Naive thymus-derived CD4-positive, alpha-beta T cell (primary cell): ENCODE measurements at places on chromosomes 2 and 18. TPM values are rescaled to one million over a fixed set of nuclear protein-coding genes. Genes with fewer than 3 reads are reported as not detected.

DNA sequence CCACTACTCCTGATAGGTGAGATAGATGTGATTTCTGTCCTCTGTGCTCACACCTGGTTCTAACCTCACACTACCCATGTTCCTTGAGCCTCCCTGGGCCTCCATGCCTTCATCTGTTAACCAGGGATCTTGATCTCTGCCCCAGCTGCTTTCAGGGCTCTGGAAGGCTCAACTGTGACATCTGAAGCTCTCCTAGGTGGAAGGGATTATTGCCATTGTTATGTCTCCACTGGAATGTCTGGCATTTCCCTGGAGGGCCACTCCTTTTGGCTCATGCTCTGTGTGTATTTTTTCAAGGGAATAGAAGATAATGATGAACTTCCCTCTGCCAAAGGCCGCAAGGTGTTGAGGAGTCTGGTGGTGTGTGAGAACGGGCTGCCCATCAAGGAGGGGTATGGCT lies 41.2 kb downstream of the PCARE start:
- no peaks in the 10 kb centered on the region for H3K27me3 ChIP-seq
- no peaks in the 10 kb centered on the region for H3K4me1 ChIP-seq
- H3K27ac ChIP-seq = no peak overlapping the region
- H3K36me3 ChIP-seq = no peaks in the 10 kb centered on the region

GRCh38 chr18:36333414-36333813 lies 35.9 kb downstream of the FHOD3 start:
- no peaks in the 10 kb centered on the region for H3K36me3 ChIP-seq
- H3K4me3 ChIP-seq = no peak overlapping the region
- H3K4me1 ChIP-seq = no peaks in the 10 kb centered on the region
- no peak overlapping the region for H3K27ac ChIP-seq

- H3K27me3 ChIP-seq = no peaks in the 10 kb centered on the region
- H3K36me3 ChIP-seq = no peaks in the 10 kb centered on the region
- no peak overlapping the region for H3K27ac ChIP-seq
- no peak overlapping the region for H3K4me3 ChIP-seq
- H3K4me1 ChIP-seq = no peaks in the 10 kb centered on the region
- no peak for DNase-seq
Observed at GRCh38 chr2:150051004-150051403, 436.5 kb downstream of the RND3 start.

DNA sequence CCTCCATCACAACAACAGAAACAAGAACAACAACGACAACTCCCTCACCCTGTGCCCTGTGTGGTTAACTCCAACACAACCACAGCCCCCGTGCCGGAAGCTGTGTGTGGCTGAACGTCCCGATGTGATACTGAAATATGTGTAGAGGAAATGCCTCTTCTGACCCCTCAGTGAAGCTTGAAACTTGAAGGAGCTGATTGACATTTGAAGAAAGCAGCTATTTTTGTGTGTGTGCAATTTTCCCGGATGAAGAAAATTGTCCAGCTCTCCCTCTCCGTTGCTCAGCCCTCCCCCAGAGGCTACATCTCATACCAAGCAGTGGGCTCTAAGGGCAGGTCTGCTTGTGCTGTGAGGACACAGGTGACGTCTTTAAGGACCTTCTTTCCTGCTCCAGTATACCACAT lies 173.8 kb downstream of the ICOS start:
- H3K4me3 ChIP-seq = peak overlapping the region; percentile 26
- H3K36me3 ChIP-seq = no peaks in the 10 kb centered on the region
- H3K27ac ChIP-seq = no peak overlapping the region
- H3K27me3 ChIP-seq = no peaks in the 10 kb centered on the region
- peaks cover 31% of the 10 kb centered on the region for H3K4me1 ChIP-seq

DNA sequence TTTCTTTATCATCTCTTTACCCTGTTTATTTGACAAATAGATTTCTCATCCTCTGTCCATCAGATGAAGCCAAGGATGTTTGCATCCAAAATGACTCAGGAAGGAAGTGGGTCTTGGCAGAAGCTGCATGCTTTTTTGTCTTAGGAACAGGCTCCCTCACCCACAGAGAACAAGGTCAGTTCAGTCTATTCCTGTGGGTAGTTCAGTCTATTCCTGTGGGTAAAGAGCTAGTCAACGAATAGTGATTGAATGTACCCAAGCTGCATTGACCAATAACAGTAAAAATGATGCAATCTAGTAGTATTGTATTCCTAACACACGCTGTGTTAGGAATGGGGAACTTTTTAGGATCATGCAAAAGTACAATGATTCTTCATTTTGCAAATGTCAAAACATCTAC lies 290.8 kb upstream of the TANK start:
- H3K4me3 ChIP-seq = no peak overlapping the region
- no peaks in the 10 kb centered on the region for H3K27me3 ChIP-seq
- DNase-seq = no peak
- no peaks in the 10 kb centered on the region for H3K36me3 ChIP-seq

- DNase-seq = no peak
- no peak overlapping the region for H3K27ac ChIP-seq
- H3K4me1 ChIP-seq = no peaks in the 10 kb centered on the region
- no peaks in the 10 kb centered on the region for H3K36me3 ChIP-seq
- H3K4me3 ChIP-seq = no peak overlapping the region
Observed at GRCh38 chr2:29262681-29263260, 147.6 kb downstream of the CLIP4 start.

GRCh38 chr2:23653326-23653725 lies 268.3 kb downstream of the KLHL29 start:
- no peaks in the 10 kb centered on the region for H3K27me3 ChIP-seq
- no peaks in the 10 kb centered on the region for H3K36me3 ChIP-seq
- no peak overlapping the region for H3K27ac ChIP-seq
- no peaks in the 10 kb centered on the region for H3K4me1 ChIP-seq
- no peak overlapping the region for H3K4me3 ChIP-seq

- H3K27me3 ChIP-seq = no peaks in the 10 kb centered on the region
- DNase-seq = no peak
- no peaks in the 10 kb centered on the region for H3K4me1 ChIP-seq
- no peak overlapping the region for H3K4me3 ChIP-seq
- no peak overlapping the region for H3K27ac ChIP-seq
- H3K36me3 ChIP-seq = no peaks in the 10 kb centered on the region
Observed at GRCh38 chr18:42635378-42636048, 480.0 kb downstream of the RIT2 start.

GRCh38 chr2:60925994-60926740 lies 44.8 kb downstream of the REL start:
- no peaks in the 10 kb centered on the region for H3K27me3 ChIP-seq
- H3K27ac ChIP-seq = no peak overlapping the region
- H3K4me1 ChIP-seq = no peaks in the 10 kb centered on the region
- no peak overlapping the region for H3K4me3 ChIP-seq

GRCh38 chr2:58466804-58467203 lies 225.7 kb upstream of the FANCL start:
- no peaks in the 10 kb centered on the region for H3K27me3 ChIP-seq
- no peak overlapping the region for H3K27ac ChIP-seq
- no peaks in the 10 kb centered on the region for H3K36me3 ChIP-seq
- no peaks in the 10 kb centered on the region for H3K4me1 ChIP-seq

DNA sequence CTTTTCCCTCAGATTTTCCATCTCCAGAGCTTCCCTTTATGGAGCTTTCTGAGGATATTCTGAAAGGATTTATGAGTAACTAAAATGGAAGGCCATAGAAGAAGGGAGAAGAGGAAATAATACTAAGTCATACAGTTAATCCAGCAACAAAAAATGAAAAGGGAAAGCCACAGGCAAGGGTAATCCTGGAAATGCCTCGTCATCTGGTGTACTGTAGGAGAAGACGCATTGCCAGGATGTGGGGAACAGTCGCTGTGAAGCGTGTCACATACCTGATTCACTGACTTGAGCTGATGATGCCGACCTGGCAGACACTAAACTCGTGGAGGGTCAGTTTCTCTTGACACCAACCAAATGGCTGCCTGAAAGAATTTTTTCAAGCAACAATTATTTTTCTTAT lies 34.7 kb upstream of the ALPP start:
- no peak overlapping the region for H3K27ac ChIP-seq
- H3K4me1 ChIP-seq = peaks cover 2% of the 10 kb centered on the region
- no peaks in the 10 kb centered on the region for H3K36me3 ChIP-seq
- no peaks in the 10 kb centered on the region for H3K27me3 ChIP-seq
- no peak overlapping the region for H3K4me3 ChIP-seq

- no peaks in the 10 kb centered on the region for H3K36me3 ChIP-seq
- H3K27ac ChIP-seq = no peak overlapping the region
- DNase-seq = no peak
- no peaks in the 10 kb centered on the region for H3K27me3 ChIP-seq
- no peak overlapping the region for H3K4me3 ChIP-seq
Observed at GRCh38 chr2:149278161-149278871, 52.1 kb upstream of the LYPD6 start.

DNA sequence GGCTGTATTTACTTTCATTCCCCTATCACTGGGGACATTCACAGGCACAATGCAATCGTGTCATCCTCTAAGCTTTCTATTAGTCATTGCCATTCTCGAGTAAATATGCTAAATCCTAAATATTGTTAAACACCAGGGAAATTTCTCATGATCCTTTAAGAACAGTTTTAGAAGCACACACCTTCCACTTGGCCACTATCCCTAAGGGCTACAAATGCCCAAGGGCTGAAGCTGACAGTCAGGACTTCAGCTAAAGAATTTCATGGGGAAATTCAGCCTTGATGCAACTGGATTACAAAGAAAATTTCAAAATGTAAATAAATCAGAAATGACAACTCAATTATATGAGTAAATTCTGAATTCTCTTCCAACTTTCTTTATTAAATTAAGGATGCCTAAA lies 163.1 kb upstream of the PID1 start:
- no peak for DNase-seq
- H3K4me1 ChIP-seq = no peaks in the 10 kb centered on the region
- no peaks in the 10 kb centered on the region for H3K36me3 ChIP-seq
- no peaks in the 10 kb centered on the region for H3K27me3 ChIP-seq
- H3K4me3 ChIP-seq = no peak overlapping the region
- H3K27ac ChIP-seq = no peak overlapping the region

DNA sequence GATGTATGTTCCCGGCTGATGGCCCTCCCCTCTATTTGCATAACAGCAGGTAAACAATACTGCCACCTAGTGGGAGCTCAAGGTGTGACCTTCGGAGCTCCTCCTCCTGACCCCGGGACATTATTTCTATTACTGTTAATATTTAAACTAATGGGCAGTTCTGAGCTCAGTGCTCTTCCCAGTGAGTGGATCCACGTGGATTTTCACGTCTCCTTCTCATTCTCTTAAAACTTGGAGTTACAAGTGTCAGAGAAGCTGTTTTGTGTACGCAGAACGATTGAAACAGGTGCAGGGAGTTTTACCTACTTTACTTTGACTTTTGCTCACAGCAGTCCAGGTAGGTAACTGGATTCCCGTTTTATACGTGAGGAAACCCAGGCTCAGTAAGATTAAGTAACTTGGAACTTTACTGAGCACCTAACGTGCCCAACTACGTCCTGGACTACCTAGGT lies 127.3 kb downstream of the PRKCE start:
- peak; percentile 52 for DNase-seq
- no peaks in the 10 kb centered on the region for H3K4me1 ChIP-seq
- H3K27ac ChIP-seq = no peak overlapping the region
- H3K4me3 ChIP-seq = no peak overlapping the region
- no peaks in the 10 kb centered on the region for H3K36me3 ChIP-seq

ANKRD53 gene
- polyA plus RNA-seq = not detected

TM4SF20 gene
- 0.09 TPM for polyA plus RNA-seq

TFPI gene
- not detected for polyA plus RNA-seq

FNDC4 gene
- polyA plus RNA-seq = not detected

CCL20 gene
- polyA plus RNA-seq = not detected

SERPINB2 gene
- polyA plus RNA-seq = not detected
